ENCODE measurements at places on chromosomes 13 and 19.

GRCh38 chr19:15702534-15702930 lies 25.3 kb upstream of the OR10H2 start:
- DNase-seq, result peak; percentile 90

DNA sequence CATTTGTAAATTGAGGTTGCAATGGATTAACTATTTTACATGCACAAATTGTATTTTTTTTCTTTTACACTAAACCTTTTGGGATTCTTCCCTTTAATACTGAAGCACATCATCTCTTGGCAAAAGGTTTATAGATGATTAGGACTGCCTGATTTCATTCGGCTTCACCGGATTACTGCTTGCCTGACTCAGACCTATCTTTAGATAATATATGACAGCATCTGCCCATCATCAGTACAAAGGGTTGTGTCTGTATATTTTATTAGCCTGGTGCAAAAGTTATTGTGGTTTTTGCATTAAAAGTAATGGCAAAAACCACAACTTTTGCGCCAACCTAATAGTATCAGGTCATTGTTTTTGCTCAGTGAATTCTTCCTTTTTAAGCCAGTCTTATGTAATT lies 316.2 kb upstream of the HTR2A start:
- DNase-seq, result no peak

DNA sequence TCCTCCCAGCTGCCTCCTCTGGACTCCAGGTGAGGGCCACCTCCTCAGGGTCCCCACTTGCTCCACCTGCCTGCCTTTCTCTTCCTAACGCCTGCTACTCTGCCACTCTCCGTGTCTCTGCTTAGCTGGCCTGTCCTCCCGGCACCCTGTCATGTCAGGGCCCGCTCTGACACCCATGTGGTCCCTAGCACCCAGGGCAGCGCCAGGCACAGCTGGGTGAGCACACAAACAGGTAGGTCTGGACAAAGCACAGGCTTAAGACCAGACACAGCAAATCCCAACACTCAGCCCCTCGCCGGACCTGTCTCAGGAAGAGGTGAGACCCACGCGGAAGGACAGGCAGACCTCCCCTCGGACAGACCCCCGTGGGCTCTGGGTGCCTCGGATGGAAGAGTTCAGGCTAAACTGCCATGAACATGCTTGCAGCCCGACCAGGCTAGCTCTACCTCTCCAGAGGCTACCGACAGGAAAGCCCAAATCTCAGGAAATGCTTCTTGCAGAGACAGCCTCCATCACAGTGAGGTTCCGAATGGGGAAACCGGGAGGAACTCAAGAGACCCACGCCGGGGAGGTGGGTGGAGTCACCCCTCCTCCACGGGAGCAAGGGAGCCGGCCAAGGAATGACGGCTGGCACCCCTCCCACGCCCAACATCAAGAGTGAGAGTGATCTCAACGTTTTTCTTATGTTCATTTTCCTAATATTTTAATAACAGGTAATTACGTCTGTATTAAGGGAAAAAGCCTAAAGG lies 12.5 kb downstream of the ZNF787 start:
- no peak for DNase-seq

- DNase-seq, result no peak
Measured at GRCh38 chr19:45294291-45295029, 28.2 kb downstream of the CKM start.

GRCh38 chr19:29277102-29277501 lies 64.2 kb upstream of the UQCRFS1 start:
- DNase-seq, result peak; percentile 12

GRCh38 chr13:21638319-21639282 lies 32.3 kb upstream of the FGF9 start:
- DNase-seq, result peak; percentile 62

- DNase-seq, result peak; percentile 11
Measured at GRCh38 chr13:26616126-26616525, 58.6 kb downstream of the WASF3 start.

DNA sequence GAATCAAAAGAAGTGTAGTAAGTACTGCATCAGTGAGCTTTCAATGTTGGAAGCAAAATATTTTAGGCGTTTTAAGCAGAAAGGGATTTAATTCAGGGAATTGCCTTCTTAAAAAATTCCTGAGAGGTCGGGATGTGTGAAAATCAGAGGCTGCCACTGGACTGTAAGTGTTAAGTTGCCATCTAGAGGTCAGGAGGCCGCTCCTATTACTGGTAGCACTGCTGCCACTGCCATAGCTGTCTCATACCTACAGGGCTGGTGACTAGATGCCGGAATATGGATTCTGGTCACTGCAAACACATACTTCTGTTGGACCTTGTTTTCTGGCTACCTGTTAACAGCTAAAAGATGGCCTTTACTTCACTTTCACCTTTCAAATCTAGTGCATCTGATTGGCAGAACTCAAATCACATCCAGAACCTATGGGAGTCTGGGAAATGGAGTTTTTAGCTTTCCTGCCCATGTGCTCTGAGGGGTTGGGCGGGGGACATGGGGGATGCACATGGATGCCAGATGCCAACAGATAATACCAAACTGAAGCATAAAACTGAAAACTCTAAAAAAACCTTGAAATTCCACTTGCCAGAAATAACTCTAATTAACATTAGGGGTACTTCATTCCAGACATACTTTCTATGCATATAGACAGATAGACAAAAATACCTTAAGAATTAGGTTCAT lies 29.8 kb downstream of the DGKH start:
- DNase-seq, result peak; percentile 5

All from hematopoietic multipotent progenitor cell treated with erythropoietin and hydrocortisone succinate and interleukin-3 and kit ligand, for 6 days (in vitro differentiated cells).